ENCODE measurements at places on chromosomes 3 and 15. TPM values are rescaled to one million over a fixed set of nuclear protein-coding genes. Genes with fewer than 3 reads are reported as not detected.

CD200R1L gene
- total RNA-seq: not detected

DNA sequence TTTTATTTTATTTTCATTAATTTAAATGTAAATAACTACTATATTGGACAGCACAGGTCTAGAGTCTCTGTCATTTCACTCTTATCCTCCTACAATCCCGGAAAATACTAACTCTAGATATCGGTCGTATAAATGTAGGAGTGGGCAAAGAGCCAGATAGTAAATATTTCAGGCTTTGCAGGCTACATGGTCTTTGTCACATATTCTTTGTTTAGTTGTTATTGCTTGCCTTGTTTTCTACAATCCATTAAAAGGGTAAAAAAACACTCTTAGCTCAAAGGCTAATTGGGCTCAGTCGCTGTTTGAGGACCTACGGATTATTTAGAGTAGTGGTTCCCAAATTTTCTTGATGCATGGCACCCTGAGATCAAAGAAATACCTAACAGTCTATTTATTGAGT, 1.7 kb downstream of the KNL1 start:
- DNase-seq: no peak

SLC24A5 gene
- not detected for total RNA-seq

- DNase-seq: peak; percentile 55
These were observed 5.5 kb downstream of the SMAD6 start for GRCh38 chr15:66707310-66708082.

DNA sequence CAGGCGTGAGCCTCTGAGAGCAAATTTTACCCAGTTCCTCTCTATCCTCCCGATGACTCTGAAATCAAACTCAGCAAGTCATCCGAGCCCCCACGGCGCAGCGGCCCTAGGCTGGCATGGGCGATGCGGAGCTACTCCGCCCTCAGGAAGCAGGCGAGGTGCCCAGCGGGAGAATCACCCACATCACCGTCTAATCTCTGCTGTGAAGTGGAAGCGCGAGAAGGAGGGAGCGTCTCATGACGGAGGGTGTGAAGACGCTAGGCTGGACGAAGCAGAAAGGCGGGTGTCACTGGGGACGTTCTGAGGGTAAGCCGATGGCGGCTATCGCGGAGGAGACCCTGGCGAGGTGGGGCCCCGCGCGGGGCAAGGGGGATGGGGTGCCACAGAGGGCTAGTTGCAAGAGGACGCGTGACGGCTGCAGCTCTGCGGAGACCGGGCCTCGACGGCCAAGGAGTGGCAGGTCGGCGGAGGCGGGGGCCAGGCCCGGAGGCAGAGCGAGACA, 9.1 kb upstream of the GNAI2 start:
- peak; percentile 51 for DNase-seq

DNA sequence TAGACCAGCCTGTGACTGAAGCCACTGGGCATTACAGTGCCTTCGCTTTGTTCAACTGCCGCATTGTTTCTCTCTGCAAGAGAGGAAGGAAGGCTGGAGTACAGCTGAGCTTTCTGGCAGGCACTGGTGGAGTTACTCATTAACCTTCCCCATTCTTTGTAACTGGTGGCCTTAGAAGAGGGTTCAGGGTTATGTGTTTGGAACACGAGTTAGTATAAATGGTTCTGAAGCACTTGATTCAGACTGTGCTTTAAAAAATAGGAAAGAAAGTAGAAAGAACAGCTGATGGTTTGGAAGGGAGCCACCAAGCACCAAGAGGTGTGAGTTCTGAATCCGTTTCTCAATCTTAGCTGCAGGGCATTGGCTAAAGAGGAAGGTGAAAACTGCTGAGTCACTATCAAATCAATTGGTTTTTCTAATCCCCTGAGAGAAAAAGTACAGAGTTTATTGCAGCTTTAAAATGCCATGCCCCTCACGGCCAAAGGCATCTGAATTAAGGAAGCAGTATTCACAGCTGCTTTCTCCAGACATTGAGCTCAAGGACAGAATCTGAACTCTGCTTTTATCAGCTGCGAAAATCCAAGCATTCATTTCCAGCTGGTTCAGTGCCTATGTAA, 3.6 kb downstream of the HGD start:
- peak; percentile 70 for DNase-seq

DNA sequence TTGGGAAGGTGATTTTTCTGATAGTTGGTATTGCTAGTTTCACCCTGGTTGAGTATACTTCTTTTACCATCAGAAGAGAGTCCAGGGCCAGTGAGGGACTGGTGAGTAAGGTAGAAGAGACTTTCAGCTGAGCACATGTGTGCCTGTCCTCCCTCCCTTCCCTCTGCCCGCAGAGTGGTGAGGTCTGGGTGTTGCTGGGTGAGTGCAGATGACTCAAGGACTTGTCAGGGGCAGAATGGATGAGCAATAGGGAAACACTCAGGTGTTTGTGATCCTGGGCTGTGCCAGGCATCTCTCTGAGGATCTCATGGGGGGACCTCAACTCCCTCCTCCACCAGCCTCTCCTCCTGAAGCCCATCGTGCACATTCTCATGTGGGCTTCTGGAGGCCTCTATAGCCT, 76.0 kb upstream of the GSK3B start:
- DNase-seq: no peak

DNA sequence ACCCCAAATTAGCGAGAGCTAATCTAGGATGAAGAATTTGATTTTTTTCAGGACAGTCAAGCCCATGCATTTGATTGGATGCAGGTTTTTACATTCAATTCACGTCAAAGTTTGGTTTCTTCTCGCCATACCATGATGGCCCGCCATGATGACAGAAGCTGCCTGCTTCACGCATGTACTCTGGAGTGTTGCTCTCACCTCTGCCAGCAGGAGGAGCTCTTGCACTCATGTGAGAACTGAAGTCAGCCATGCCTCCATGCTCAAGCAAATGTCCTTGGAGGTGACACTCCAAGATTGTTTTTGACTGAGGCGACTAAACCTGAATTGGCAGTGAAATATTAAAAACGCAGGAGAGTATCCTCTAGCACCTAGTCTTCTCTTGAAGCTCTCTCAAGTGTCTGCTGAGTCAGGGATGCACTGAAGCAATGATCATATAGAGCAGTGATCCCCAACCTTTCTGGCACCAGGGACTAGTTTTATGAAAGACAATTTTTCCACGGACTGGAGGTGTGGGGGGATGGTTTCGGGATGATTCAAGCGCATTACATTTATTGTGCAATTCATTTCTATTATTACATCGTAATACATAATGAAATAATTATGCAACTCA, 120.9 kb downstream of the SAMMSON start:
- peak; percentile 79 for DNase-seq

- DNase-seq: no peak
These were observed 175.3 kb upstream of the STT3B start for GRCh38 chr3:31357451-31357850.

IL17RD gene
- total RNA-seq: 40.4 TPM

DNA sequence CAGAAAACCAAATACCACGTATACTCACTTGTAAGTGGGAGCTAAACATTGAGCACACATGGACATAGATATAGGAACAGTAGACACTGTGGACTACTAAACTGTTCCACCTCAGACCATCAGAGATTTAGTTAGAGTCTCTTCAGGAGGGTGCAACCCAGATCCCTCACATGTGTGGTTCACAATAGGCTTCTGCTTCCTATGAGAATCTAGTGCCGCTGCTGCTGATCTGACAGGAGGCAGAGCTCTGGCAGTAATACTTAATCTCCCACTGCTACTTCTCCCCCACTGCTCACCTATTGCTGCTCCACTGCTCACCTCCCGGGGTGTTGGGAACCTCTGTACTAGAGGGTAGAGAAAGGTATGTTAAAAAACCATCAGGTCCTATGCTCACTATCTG, 533.3 kb downstream of the NSUN3 start:
- DNase-seq: no peak

DNA sequence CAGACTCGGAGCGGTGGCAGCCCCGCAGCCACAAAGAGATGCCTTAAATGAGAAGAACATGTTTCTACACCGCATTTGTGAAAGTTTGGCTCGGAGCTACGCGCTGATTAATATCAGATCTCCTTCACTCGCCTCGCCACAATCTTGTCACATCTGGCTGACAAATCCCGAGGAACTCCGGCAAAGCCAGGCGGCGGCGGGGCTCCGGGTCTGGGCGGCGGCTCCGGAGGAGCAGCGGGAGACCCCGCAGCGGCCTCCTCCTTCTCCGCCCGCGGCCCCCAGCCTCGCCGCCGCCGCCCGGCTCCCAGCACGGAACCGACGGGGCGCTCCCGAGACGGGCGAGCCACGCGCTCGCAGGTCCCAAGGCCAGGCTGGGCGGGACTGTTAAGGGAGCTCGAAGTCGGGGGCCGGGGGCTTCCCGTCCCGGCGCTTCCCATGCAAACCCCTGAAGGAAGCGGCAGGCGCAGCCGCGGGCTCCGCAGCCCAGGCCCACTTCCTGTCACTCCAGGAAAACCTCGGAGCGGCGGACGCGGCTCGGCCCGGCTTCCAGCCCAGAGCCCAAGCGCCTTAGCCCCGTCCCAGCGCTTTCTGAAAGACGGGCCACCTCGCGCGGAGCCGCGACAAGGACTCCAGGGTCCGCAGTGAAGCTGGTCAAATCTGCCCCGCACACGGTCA, 1.2 kb downstream of the BNC1 start:
- no peak for DNase-seq

- no peak for DNase-seq
These were observed 31.3 kb downstream of the RPN1 start for GRCh38 chr3:128619146-128619890.

GRCh38 chr3:98688363-98688762, 74.8 kb upstream of the ST3GAL6 start:
- DNase-seq: no peak

ISLR2 gene
- 0.48 TPM for total RNA-seq

GRCh38 chr3:39103791-39104552, 3.5 kb downstream of the GORASP1 start:
- no peak for DNase-seq

GRCh38 chr3:84724877-84725276, 233.9 kb upstream of the CADM2 start:
- DNase-seq: no peak

HACD3 gene
- total RNA-seq: 48.0 TPM

DNA sequence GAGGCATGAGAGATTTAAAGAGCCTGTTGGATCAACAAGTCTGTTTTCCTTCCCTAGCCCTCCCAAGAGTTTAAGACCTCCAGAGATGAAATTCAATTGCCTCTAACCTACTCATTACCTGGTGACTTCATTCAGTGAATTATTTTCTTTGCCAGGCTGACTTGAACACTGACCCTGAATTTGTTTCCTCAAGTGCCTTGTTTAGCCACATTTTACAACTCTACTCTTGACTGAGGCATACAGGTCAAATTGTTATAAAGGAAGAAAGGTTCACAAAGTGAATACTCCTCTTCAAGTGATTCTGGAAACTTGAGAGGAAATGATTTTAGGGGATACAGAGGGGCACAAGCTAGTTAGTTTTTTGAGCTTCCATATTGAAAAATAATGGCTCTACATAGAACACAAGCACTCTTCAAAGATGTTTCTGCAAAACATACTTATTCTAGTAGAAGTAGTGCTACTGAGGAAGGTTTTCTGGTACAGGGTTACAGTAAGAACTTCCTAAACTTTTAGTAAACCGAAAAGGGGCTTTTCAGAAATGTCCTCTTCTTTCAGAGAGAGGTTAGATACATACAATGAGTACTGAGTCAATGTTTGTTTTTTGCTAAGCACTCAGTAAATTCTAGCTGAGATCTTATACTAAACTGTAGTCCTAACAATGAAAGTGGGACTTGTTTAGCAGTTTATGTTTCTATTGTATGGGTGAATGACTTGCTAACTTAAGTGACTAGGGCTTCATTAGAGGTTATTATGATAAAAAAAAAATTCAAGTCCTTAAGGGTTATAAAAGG, 137.4 kb upstream of the SATB1 start:
- DNase-seq: no peak

GRCh38 chr3:48151807-48152427, 36.3 kb downstream of the CDC25A start:
- no peak for DNase-seq

ROBO1 gene
- 68.7 TPM for total RNA-seq

- peak; percentile 79 for DNase-seq
These were observed 788 bp upstream of the DLG1 start for GRCh38 chr3:197298945-197299854.

GRCh38 chr3:127030508-127031412, 47.8 kb downstream of the PLXNA1 start:
- no peak for DNase-seq

GRCh38 chr3:33388374-33389100, 51.7 kb downstream of the UBP1 start:
- DNase-seq: no peak

GRCh38 chr3:152737021-152737908, 97.7 kb upstream of the P2RY1 start:
- no peak for DNase-seq

DNA sequence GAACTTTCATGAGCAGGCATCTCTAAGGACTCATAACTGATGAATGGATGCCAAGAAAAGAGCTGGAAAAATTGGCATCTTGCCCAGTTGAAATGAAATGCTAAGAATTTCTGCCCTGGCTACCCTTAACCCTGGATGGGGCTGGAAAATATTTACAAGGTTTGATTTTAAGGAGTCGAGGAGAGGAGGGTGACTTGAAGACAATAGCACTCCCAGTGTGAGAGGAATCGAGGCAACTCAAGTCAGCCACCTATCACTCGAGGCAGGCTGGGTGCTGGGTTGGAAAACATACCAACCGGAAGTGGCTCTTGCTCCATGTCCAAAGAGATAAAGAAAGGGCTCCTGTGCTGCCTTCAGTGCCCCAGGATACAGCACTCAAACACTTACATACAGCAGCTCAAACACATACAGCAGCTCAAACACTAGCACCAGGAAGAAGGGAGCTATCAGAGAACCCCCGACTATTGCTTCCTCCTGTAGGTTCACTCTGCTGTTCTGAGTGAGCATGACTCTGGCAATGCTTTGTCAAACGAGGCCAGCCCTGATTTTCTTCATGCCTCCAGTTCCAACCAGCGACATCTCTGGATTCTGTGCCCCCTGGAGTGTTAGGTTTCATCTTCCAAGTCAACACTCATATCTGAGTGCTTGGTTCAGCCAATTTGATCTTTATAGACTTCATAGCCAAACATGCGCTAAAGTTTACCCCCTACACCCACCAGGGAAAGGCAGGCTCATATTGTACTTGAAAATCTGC, 4.9 kb downstream of the PRICKLE2 start:
- no peak for DNase-seq

SATB1 gene
- 85.3 TPM for total RNA-seq

DNA sequence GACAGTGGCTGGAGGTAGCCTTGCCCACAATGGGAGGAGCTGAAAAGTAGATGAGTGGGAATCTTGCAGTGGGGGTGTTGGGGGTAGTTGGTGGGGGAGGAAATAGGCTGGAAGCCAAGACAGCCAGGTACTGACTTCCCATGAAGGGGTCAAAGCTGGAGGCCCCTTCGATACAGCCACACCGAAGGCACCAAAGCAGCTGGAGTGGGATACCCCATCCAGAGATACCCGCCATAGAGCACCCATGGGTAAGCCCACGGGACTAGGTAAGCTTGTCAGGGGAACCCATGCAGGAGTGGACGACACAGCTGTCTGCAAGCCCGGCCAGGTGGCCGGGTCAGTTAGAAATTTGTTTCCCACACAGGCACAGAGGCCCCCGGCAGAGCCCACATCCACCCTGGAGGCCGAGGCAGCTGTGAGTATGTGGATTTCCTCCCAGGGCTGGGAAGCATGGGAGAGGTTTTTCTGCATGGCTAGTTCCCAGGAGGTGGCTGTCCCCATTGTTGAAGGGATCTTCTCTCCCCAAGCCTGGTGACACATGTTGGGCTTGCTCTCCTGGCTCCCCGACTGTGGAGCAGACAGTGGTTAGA, 28.6 kb downstream of the PRR23E start:
- no peak for DNase-seq

- DNase-seq: no peak
These were observed 11.7 kb upstream of the ADAMTS17 start for GRCh38 chr15:100353449-100353848.

CLEC3B gene
- total RNA-seq: 6.0 TPM

- DNase-seq: no peak
These were observed 13.6 kb downstream of the SATB1 start for GRCh38 chr3:18411541-18411940.

All from transverse colon (tissue), 4 donors.